ENCODE measurements at places on chromosomes 2 and 18.

DNA sequence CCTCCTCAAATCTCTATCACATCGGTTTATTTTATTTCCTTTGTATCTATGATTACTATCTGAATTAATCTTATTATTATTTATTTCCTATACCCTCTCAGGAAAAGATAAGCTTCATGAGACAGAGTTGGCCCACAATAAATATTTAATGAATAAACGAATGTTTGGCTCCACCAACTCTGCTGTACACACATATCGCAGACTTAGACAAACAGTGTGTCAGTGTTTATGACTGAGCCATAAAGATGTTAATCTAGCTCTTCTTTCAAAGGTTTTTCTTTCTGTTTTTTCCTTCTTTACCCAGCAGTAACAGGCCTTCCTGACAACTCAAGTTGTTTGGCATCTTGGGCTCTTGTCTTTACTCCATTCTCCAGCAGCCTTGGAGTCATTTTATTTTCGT lies 329.5 kb downstream of the CDH2 start:
- no peak for DNase-seq

GRCh38 chr2:52289741-52290140 lies 1257.8 kb upstream of the NRXN1 start:
- DNase-seq: no peak

GRCh38 chr2:99971326-99971900 lies 171.0 kb downstream of the AFF3 start:
- no peak for DNase-seq

DNA sequence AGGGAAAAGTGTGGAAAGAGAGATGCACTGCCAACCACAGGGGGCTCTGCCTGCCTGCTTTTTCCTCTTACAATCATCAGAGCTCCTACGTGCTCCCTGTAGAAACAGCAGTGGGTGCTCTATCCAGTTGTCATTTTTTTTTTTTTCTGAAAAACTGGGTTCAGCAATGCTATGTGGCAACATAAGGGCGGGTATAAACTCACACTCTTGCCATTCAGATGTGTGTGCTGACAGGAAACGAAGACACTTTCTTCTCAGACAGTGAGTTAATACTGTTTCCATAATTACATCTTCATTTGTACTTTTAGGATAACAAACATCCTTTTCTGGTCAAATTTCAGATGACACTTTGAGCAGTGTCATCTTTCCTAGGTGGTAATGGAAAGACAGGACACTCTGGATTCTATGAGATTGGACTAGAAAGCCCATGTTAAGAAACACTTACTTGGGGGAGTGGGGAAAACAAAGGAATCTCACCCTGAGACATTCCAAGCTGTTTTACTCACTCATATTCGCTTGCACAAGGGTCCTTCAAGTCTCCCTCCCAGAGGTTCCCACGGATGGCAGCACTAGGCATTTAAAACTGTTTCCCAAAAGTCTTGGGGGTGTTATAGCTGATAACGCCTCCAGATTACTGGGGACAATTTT lies 41.3 kb downstream of the CCDC93 start:
- no peak for DNase-seq

GRCh38 chr18:8106603-8107002 lies 502.6 kb upstream of the RAB12 start:
- no peak for DNase-seq

DNA sequence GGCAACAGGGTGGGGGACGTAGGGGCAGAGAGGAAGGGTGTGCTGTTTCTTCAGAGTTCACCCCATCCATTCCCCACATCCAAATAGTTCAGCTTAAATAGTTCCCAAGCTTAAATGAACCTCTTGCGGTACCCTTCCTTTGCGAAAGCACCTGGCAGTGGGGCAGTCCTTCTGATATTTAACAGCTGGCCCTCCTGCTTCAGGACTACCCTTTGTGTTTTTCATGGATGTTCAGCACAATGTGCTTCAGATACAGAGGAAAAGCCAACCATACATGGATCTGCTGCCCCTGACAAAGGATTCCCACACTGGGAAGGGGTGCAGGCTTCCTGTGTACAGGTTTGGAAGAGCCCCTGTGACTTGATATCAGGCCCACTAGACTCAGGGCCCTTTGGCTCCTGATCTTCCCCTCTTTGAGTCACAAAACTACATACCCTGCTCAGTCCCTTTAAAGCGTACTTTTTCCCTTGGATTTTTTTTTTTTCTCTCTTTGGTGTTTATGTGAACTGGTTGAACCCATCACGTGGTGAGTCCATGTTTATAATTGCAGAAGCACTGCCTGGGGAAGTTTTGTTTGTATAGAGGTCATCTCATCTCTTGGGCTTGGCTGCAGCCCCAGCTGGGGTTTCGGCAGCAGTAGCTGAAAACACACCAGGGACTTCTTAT lies 45.3 kb upstream of the IGFBP5 start:
- no peak for DNase-seq

Data from stimulated activated CD4-positive, alpha-beta T cell treated with anti-CD3 and anti-CD28 coated beads, TNF-alpha, amount 100 ng/mL, for 24 hours (primary cell).